ENCODE measurements at places on chromosomes 7 and 10. TPM values are rescaled to one million over a fixed set of nuclear protein-coding genes. Genes with fewer than 3 reads are reported as not detected.

IDI2 gene
- not detected for total RNA-seq

MACC1 gene
- total RNA-seq, result 1.4 TPM

OR2A7 gene
- 1.1 TPM for total RNA-seq

LDB3 gene
- not detected for total RNA-seq

HOXA4 gene
- 1.6 TPM for total RNA-seq
